SHP77 treated with DMSO at 0.1 percent for 48 hours (cell line): ENCODE measurements at places on chromosomes 4 and X.

DNA sequence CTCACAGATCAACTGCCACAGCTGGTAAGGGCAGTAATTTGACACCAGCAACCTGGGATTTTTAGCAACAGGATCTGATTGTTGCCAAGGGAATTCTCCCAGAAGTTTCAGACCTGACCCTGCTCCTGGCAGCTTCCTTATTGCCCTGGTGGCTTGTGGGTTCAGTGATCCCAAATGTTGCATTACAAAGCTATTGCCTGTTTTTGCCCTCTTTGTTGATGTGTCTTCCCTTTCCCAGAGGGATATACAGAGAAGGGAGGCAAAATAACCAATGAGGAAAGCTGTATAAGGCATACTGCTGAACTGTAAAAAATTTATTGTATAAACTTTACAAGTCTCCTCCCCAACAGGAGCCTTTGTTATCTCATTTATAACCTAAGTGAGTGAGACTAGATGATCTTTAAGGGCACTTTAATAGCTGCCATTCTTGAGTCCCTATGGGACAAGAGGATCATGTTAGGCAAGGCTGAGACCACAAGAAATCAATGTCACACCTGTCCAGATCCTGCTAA lies 22.2 kb downstream of the VSIG4 start:
- no peak for DNase-seq

DNA sequence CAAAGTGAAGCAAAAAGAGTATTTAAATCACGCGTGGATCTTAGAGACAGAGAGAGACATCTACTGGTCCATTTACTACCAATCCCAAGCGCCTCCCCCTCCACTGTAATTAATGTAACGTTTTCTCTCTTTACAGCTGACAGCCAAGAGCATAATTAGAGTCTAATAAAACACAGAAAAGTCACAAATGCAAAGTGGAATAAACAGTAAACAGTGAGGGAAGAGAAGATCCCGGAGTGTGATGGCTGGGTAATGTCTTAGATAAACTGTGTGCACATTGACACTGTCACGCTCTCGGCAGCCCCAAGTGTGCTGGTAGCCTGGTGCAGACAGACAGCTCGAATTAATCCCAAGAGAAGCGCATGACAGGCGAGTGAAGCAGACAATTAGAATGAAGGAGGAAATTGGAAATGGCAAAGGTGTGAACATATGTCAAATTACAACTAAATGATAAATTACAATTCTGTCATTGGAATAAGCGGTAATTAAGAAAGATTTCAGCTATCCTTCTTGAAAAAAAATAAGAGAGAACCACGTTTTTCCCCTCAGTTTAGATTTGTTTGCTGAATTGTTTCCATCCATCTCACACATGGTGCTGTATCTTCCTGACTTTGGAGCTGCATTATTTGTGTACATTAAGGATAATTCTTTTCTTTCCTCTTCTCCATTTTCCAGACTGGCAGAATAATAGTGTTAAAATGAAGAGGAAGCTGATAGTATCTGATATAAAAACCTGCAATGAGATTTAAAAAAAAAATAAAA lies 100.1 kb downstream of the CXXC4 start:
- no peak for DNase-seq

DNA sequence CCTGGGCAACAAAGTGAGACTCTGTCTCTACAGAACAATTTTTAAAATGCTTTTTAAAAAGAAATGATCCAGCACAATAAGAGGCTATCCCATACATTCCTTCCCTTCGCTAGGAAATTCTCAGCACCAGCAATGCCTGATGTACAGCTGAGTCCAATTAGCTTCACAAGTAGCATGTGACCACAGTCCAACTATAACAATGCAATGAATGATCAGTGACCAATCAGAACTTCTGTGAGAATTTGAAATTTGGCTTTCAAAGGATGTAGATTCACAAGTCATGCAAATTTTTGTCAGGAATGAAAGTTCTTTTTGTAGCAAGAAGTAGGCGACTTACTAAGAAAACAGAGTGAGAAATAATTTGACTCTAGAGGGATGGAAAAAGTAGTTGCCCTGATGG lies 278.5 kb upstream of the UGT8 start:
- DNase-seq, result no peak

GRCh38 chr4:48967631-48968030 lies 18.4 kb upstream of the CWH43 start:
- no peak for DNase-seq

DNA sequence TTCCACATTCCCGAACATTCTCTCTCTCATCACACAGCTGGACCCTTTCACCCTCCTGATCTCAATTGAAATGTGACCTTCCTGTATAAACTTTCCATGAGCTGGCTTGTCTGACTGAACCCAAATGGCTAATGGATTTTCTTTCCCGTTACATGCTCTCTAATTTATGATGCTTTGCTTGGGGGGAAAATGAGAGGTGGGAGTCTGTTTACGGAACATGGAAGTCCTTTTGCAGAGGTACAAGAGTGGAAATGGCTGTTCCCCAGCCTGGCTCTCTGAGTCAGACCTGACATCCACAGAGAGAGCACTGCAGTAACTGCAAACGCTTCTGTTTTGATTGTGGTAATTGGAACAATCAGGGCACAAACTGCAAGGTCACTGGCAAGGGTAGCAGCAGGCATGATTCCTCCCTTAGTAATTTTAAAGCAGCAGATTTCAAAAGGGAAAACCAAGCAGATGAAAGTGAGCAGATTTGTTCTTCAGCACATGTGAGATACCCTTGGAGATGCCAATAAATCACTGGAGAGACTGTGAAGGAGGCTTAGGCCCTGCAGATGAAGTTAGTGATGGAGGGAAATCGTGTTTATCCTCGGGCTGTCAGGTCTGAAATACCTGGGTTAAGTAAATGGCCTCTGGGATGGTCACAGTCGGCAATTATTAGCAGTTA lies 83.9 kb downstream of the SNCA start:
- no peak for DNase-seq

DNA sequence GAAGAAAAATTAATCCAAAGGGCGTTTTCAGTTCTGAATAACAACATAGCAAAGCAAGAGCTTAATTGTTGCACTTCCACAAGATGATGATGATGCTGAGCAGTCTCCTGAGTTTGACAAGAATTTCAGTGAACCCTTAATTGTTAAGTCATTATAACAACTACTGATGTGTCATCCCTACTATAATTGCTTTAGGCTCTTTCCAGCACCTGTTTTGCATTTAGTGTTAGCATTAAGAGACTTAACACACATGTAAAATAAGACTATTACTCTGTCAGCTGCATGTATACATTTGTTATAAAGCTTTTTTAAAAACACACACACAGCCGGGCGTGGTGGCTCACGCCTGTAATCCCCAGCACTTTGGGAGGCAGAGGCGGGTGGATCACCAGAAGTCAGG lies 37.9 kb upstream of the GALNT7 start:
- no peak for DNase-seq

DNA sequence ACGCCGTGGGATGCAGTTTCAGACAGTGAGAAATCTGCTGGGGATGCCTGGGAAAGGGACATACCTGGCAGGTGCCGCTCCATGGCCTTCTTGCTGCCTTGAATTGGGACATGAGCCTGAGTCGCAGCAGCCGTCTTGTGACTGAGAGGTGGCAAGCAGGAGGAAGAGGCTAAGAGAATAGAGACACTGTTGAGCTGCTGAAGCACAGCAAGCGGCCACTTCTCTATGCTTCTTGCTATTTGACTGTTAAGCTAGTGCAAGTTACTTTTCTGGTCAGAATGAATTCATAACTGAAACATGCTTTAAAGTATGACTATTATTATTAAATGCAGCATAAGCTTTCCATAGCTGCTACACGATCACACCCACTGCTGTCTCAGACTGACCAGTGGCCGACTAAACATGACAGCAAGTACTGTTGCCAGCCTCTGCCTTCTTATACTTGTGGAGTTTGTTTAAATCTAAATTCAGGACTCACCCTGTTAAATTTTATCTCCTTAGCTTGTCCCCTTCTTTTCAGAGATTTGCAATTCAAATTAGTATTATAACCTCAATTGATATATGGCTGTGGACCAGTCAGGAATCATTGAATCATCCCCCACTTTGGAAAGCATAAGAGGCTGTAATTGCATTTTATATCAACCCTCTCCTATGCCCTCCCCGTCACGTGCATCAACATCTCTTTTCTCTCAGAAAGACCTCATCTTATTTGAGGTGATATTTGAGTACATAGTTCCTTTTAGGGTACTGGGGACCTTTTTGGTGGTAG lies 24.8 kb upstream of the ACSL1 start:
- DNase-seq, result no peak

DNA sequence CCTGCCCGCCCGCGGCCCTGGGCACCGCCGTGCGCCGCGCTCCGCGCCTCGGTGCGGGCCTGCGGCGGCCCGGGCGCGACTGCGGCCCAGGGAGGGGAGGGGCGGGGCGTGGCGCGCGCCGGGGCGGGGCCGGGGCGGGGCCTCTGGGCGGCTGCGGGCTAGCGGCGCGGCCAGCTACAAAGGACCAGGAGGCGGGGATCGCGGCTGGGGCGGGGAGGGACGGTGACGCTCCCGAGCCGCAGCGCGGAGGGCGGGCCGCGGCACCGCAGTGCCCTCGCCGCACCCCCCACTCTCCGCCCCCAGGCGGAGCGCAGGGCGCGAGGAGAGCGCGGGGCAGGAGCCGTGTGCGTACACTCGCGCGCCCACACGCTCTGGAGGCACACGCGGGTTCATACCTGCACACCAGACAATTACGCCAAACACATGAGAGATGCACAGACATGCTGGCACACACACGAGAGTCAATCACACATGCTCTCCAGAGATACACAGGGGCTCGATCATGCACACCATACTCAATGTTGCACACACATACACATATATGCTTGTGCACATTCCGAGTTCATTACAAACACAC lies at the start of gene CRMP1:
Gene CRMP1 (minus strand): TSS at position 83 of the 577 bp plus-strand sequence. CDS start 117 bp downstream, outside the sequence.
- no peak for DNase-seq

DNA sequence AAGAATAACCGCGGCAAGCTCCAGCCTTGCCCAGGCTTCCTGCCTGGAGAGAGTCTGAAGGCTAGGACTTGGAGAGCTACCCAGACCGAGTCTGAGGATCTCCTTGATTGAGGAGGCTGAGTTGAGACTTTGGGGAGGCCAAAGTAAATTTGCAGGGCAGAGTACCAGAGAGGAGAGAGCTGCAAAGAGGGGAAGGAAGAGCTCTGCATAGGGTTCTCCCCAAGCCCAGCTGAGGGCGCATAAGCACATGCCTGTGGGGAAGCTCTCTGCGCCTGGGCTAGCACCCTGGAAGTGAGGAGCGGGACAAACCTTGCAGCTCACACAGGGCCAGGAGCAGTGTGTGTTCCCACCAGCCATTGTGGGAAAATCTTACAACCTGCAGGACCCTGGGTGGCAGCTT lies 56.1 kb downstream of the FAM193A start:
- DNase-seq, result no peak

- DNase-seq, result no peak
Observed at GRCh38 chr4:138437263-138437851, 195.2 kb upstream of the SLC7A11 start.

- DNase-seq, result no peak
Observed at GRCh38 chrX:133908223-133908955, 77.0 kb downstream of the GPC3 start.

GRCh38 chr4:12881945-12882584 lies 602.1 kb downstream of the RAB28 start:
- no peak for DNase-seq

DNA sequence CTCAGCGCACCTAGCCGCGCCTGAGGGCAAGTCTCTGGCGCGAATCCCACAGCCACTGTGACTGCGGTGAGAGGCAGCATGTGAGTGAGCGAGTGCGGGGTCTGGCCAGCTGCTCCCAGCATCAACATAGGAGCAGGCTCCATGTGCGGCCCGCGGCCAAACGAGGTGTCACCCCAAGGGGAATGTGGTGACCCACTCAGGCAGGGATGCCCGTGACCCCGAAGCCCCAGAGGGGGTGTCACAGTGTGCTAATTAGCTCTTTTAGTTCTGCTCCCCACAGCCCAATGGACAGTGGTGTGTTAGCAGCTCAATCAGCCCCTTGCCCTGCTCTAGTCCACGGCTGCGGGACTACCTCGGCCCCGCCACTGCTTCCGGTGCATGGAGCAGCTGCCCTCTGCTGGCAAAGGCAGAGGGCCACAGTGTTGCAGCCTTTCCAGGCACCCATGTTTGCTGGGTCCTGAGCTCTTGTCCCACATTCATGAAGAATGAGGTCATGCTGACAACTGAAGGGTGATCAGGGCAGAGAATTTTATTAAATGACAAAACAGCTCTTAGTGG lies 61.4 kb downstream of the AGA start:
- DNase-seq, result no peak

DNA sequence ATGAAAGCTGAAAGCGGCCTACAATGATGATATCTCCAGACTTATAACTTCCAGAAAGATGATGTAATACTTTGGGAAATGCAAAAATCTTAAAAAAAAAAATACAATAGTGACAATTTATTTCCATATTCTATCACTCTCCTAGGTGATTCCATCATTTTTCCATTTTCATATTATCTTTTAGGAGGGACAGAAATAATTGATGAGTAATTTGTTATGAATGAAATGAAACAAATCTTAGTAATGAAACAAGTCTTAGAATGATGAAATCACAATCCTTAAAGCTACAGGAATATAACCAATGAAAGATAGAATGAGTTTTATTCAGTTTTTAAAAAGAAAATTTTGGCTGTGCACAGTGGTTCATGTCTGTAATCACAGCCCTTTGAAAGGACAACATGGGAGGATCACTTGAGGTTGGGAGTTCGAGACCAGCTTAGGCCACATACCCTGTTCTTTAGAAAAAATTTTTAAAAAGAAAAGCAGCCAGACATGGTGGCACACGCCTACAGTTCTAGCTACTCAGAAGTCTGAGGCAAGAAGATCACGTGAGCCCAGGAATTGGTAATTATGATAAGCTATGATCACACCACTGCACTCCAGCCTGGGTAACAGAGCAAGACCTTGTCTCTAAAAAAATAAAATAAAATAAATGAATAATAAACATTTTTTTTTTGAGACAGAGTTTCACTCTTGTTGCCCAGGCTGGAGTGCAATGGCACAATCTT lies 21.7 kb downstream of the CLOCK start:
- DNase-seq, result no peak

- DNase-seq, result no peak
Observed at GRCh38 chr4:98242538-98242937, 18.6 kb upstream of the RAP1GDS1 start.

DNA sequence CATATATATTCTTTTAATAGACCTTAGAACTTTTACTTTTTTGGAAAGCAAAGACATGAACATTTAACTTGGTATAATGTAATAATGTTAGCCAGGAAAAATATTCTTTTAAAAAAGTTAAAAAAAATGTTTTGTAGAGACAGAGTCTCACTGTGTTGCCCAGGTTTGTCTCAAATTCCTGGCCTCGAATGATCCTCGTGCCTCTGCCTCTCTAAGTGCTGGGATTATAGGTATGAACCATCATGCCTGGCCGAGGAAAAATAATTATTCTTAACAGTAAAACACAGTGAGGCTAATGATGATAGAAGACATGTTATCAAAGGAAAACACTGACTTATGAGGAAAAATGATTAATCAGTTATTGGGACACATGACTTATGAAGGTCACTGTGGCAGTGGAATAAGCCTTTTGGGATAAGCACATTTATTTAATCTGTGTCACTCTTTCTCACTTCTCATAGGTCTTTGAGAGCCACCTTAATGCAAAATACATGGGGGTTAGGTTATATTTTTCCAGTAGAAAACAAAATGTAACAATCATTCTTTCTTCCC lies 6.0 kb upstream of the BMP2K start:
- no peak for DNase-seq

GRCh38 chr4:143700416-143701352 lies at the start of gene FREM3:
Gene FREM3 (minus strand): TSS chr4:143700675. CDS start chr4:143700675, 0 bp downstream.
- DNase-seq, result no peak
